GM20000 (cell line): ENCODE measurements at places on chromosomes 13 and 19.

- DNase-seq = no peak
Observed at GRCh38 chr19:7224209-7224686, 70.0 kb downstream of the INSR start.

DNA sequence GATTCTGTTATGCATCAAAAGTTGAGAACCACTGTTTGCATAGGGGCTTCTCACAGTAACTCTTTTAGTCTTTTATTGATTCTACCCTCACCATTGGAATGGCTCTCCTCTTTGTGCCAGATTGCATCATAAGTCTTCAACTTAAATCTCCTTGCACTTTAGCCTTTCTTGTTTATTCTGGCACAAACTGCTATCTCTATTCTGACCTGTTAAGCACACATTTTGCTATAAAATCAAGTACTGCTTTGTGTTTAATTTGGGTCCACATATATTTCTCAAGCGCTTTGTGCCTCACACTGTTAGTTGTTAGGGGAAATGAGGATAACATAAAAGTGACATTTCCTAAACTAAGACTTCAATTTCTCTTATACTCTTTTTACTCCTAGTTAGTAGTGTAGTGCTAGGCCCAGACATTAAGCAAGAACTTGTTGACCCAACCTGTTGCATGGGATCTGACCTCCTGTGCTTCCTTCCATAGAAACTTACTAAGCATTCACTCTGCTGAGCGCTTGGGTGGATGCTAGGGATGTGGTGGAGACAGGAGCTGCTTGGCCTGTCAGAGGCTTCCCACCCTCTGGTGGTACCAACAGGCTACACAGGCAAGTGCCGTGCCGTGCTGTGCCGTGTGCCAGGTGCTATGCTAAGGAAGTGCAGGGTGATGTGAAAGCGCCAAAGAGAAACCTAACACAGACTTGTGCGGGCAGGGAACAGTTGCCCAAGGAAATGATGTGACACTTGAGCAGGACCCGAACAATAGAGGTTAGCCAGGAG, 1.2 kb downstream of the UTP14C start:
- no peak for DNase-seq

DNA sequence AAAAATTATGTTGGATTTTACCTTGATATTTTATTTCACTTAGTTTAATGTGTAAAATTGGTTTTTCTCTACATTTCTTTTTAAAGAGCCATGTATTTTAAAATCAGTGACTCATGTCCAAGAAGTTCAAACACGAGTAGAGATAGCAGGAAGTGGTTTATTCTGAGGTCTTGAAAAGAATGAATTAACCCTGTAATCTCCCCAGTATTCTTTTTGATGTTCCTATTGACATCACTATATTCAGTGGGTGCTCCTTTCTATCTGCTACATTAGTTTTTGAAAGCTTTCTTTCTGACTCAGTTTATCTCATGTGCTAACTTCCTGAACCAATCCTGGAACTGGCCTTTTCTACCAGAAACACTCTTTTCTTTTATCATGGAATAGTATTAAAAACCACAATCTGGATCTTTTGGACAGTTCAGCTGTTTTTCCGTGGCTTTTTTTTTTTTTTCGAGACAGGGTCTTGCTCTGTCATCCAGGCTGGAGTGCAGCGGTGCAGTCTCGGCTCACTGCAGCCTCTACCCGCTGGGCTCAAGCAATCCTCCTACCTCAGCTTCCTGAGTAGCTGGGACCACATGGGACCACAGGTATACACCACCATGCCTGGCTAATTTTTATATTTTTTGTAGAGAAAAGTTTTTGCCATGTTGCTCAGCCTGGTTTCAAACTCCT, 114.9 kb downstream of the PCCA start:
- DNase-seq = peak; percentile 38

GRCh38 chr13:44340508-44340907, 33.1 kb upstream of the SERP2 start:
- DNase-seq = no peak

- DNase-seq = no peak
Observed at GRCh38 chr13:98004107-98004506, 50.6 kb downstream of the IPO5 start.

DNA sequence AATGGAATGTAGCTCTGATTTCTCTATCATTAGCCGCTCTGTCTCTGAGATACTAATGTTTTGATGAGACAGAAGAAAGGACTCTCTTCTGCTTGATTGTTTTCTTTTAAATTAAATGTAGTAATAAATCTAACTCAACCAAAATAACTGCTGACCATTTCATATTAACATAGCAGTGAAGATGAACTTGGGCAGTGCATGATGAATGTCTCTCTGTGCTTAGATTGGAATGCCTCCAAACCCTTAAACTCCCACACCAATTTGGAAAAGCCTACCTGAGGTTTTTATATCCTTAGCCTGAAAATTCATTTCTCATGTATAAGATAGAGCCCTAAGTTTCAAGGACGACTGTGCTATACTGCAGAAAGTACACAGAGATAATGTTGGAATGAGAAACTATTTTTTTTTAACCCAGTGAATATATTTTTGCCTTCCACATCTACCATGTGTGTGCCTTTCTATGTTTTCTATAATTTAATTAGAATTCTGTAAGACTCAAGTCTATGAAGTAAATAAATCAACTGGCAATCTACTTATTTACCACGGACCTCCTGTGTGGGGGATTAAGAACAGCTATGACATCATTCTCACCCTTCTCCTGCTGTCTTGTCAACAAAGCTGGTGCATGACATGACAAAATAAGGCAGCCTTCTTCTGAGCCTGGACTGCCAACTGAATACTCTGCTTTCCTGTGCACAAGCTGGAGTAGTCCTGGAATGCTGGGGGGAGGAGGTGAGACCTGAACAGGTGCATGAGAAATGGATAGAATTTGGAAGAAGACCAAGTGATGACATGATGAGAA, 155.5 kb downstream of the FGF9 start:
- no peak for DNase-seq

GRCh38 chr19:53977991-53978731, 13.3 kb upstream of the CACNG6 start:
- DNase-seq = no peak

GRCh38 chr13:91133941-91134802, 213.3 kb upstream of the MIR17HG start:
- DNase-seq = peak; percentile 34

GRCh38 chr13:105764486-105764885, 771.0 kb downstream of the EFNB2 start:
- DNase-seq = no peak

DNA sequence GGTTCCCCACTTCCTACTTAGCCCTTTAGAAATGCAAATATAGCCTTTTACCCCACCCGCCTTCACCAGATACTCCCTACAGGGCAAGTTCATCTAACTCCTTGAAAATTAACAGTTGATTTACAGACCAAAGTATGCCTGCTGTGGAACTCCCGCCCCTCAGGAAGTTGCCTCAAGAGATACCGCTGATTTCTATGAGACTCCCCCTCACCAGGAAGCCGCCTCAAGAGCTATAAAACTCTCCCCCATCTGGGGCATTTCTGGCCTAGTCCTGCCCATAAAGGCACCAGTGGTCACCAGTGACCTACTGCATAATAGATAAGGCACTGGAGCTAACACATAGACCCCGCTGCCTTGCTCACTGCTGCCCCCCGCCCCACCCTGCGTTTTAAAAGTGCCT, 201.7 kb upstream of the UBL3 start:
- no peak for DNase-seq

- DNase-seq = no peak
Observed at GRCh38 chr13:66778461-66778860, 451.7 kb downstream of the PCDH9 start.

DNA sequence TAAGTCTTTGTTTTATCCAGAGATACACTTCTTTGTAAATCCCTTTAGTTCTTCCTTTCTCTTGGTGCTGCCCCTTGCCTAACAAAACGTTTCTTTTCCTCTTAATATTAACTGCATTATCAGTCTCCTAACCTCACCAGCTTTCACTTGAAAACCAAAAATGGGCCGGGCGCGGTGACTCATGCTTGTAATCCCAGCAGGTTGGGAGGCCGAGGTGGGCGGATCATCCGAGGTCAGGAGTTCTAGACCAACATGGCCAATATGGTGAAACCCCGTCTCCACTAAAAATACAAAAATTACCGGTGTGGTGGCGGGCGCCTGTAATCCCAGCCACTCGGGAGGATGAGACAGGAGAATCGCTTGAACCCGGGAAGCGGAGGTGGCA, 329.8 kb upstream of the MIR17HG start:
- no peak for DNase-seq

GRCh38 chr19:14006766-14007562, 844 bp upstream of the RFX1 start:
- no peak for DNase-seq

GRCh38 chr13:59686798-59687394, 476.8 kb downstream of the DIAPH3 start:
- no peak for DNase-seq

DNA sequence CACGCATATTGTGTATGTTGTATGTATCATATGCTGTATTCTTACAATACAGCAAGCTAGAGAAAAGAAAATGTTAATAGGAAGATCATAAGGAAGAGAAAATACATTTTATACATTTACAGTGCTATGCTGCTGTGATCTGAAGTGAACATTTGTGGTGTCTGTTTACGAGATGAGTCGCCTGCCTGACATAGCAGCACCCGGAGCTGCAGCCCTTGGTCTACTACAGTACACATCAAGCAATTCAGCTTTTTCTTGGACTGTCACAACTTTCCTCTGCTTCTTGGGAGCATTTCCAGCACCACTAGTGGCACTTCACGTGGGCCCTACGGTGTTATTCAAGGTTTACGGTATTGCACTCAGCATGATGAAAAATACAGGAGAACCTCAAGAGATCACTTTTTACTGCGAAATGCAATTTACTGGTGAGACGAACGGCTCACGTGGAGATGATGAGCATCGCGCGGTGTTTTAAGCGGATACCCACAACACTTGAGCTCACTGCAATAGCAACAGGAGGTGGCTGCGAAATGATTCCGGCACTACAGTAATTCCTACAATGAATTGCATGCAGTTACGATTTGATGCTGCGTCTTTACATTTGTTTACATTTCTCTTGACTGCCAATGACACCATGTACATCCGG, 308.4 kb downstream of the FGF9 start:
- no peak for DNase-seq

GRCh38 chr19:45523642-45524256, 16.5 kb downstream of the VASP start:
- peak; percentile 92 for DNase-seq

DNA sequence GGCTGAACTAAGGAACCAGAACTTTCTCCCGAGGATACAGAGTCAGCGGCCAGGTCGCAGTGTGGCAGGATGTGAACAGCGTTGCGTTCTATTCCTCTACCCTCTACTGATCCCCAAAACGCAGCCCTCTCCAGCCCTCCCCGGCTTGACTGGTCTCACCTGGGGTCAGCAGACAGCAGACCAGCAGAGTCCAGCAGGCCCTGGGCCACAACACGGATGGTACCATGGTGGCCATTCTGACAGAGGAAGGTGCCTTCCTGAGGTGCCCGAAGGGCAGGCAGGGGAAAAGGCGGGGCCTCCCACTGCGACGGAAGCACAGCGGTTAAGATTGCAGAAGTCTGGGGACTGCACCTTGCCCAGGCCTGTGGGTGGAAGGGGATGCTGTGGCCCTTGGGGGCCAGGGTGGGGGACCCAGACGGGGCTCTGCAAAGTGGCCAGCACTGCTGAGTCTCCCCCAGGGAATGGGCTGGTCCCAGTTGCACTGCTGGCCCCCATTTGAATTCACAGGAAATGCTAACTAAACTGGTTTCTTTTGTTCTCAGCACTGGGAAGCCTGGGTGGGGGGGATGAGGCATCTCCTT, at the start of gene ICAM3:
Gene ICAM3 (minus strand): TSS at position 245 of the 581 bp plus-strand sequence. CDS start 10 bp downstream, at position 235.
- peak; percentile 72 for DNase-seq

DNA sequence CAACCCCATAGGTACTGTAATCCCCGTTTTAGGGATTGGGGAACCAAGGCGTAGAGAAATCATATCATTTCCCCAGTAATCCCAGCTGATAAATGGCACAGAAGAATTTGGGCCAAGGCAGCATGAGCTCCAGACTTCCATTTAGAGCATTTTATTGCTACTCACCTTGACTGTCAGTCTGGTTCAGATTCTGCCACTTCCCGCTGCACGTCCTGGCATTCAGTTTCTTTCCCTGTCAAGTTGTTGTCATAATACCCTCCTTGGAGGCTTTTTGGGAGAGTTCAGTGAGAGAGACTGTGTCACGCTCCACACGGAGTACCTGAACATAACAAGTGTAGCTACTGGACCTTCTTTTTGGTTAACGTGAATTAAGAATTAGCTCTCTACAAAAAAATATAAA, 7.5 kb upstream of the C1QTNF9 start:
- no peak for DNase-seq
